ENCODE measurements at places on chromosomes 16 and 17.

GRCh38 chr16:67773099-67773498 is 33.3 kb downstream of the RANBP10 start:
- DNase-seq: no peak

DNA sequence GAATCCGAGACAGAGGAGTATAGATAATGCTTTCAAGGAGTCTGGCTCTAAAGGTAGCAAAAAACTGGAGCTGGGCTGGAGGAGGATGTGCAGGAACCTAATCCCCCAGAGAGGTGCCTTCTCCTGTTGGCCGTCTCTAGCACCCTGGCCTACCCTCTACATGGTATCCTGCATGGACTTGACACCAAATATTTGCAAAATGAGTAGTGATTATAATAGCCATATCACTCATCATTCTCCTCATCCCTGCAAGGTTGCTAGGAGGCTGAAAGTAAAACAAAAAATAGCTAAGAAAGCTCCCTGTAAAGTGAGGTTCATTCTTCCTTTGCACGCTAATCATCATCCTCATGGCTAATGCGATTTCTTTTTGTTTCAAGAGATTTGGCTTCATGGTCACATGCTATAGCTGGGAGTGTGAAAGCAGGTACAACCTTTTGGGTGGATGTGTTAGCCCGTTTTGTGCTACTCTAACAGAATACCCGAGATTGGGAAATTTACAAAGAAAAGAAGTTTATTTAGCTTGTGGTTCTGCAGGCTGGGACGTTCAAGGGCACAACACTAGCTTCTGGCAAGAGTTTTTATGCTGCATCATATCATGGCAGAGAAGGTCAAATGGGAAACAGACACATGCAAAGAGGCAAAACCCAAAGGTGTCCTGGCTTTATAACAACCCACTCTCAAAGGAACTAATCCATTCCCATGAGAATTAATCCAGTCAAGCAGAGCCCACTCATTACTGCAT is 27.1 kb upstream of the CIITA start:
- no peak for DNase-seq

- no peak for DNase-seq
Measured at GRCh38 chr16:84459941-84460405, 44.5 kb downstream of the MEAK7 start.

- no peak for DNase-seq
Measured at GRCh38 chr17:60328679-60329078, 63.3 kb downstream of the USP32 start.

DNA sequence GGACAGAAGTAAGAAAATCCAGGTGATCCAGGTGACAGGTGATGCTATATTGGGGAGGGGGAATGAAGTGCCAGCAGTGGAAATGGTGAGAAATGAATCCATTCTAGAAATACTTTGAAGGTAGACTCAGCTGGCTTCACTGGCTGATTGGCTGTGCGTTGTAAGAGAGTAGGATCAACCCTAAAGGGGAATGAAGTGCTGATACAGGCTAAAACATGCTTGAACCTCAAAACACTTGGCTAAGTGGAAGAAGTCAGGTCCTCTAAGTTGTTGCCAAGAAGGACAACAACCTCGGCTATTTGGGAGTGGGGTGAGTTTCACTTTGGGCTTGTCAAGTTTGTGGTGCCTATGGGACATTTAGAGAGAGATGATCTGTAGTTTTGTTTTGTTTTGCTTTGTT is 24.1 kb upstream of the SCNN1B start:
- DNase-seq: no peak

GRCh38 chr16:25426829-25427228 is 169.2 kb upstream of the ZKSCAN2 start:
- DNase-seq: no peak

Measured in CD4-positive, alpha-beta T cell treated with Interleukin-17A for 4 hours (primary cell).